ENCODE measurements at places on chromosomes 11 and 22.
A peak's percentile ranks its signal among the peaks of the same experiment; 100 is the strongest.

GRCh38 chr11:134364261-134364660, 32.5 kb downstream of the GLB1L2 start:
- no peak for DNase-seq

GRCh38 chr11:34869425-34869824, 46.8 kb downstream of the APIP start:
- no peak for DNase-seq

GRCh38 chr22:49628391-49629260, 199.0 kb downstream of the BRD1 start:
- DNase-seq: no peak

DNA sequence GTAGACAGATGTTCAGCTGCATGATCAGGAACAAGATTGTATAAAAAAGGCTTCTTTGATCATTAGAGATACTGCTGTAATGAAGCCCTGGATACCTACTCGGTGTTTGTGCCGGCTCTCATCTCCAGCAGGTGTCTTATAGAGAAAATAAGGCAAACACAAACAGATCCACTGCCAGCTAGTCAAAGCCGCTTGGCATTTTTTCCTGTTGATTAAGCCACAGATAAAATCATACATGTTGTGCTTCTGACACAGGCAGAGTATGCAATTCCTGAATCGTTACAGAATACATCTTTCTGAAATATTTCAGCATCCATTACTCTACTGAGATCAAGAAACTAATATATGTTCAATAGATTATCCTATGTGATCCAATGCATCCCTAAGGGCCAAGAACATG, 206.9 kb downstream of the CADM1 start:
- no peak for DNase-seq

- DNase-seq: no peak
Observed at GRCh38 chr11:57745206-57745605, 3.9 kb downstream of the SELENOH start.

GRCh38 chr11:34313099-34313517, 44.7 kb downstream of the ABTB2 start:
- DNase-seq: peak; percentile 44

Data from AG10803 (cell line).